Activated naive CD4-positive, alpha-beta T cell treated with anti-CD3 and anti-CD28 coated beads, Interleukin-2, amount 50 U/mL, for 72 hours (primary cell): ENCODE measurements at places on chromosomes 7 and 10. TPM values are rescaled to one million over a fixed set of nuclear protein-coding genes. Genes with fewer than 3 reads are reported as not detected.

Gene GBX1
- total RNA-seq = 0.31 TPM

Gene SNCG
- total RNA-seq = not detected

Gene SFTPD
- 0.41 TPM for total RNA-seq

Gene SLC13A1
- not detected for total RNA-seq

Gene TRIM50
- total RNA-seq = 0.20 TPM

Gene CDK14
- 0.80 TPM for total RNA-seq

Gene ABLIM1
- 155 TPM for total RNA-seq

Gene EGR2
- 54.5 TPM for total RNA-seq

Gene CACUL1
- 29.4 TPM for total RNA-seq

Gene FAM237B
- not detected for total RNA-seq

Gene CALML3
- total RNA-seq = not detected

Gene LLCFC1
- total RNA-seq = not detected

Gene PAPOLB
- not detected for total RNA-seq

Gene KLF14
- not detected for total RNA-seq

Gene TBX20
- total RNA-seq = not detected

Gene OR9A2
- not detected for total RNA-seq

Gene SLC18A3
- not detected for total RNA-seq

Gene ADCY1
- total RNA-seq = 1.9 TPM

Gene STAG3
- 54.2 TPM for total RNA-seq

Gene MMRN2
- total RNA-seq = not detected

Gene TRIL
- total RNA-seq = 0.10 TPM

Gene ANKRD22
- 0.18 TPM for total RNA-seq

Gene CD36
- total RNA-seq = not detected

Gene TMEM178B
- total RNA-seq = 0.18 TPM

Gene CNNM1
- total RNA-seq = 2.2 TPM

Gene SEMA3E
- not detected for total RNA-seq

Gene SPDYE6
- total RNA-seq = not detected

Gene CLRN3
- total RNA-seq = not detected

Gene CFAP46
- total RNA-seq = 0.45 TPM

Gene PODXL
- total RNA-seq = 1.3 TPM
